ENCODE measurements at places on chromosomes 6 and 20.

DNA sequence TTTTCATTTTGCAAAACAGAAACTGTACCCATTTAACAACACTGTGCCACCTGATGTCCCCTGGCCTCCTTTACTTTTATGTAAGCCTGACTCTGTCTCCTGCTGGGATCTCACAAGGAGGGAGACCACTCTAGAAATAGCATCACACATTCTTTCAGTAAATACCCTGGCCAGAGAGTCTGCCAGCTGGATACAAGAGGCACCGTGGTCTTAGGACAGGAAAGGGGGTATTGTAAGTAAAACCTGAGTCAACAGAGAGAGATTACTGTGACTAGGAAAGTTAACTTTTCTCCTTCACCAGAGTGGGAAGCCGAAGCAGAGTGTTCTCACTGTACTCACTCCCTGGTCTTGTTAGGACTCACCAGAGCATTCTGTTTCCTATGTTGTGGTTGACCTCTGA lies 27.8 kb downstream of the CMTR1 start:
- no peak for DNase-seq

DNA sequence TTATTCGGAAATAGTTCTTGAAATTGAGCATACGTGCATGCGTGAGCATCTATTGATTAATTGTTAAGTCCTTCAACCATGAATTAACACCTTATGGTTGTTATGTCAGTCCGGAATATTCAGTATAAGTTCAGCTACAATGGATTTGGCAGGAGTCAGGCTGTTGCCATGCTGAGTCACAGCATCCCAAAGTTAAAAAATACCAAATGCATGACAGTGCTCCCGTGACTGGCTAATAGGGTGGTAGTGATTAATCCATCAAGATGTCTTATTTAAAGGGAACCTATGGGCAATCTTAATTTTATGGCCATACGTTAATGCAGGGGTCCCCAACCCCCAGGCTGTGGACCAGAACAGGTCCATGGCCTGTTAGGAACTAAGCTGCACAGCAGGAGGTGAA lies 10.5 kb downstream of the RAE1 start:
- no peak for DNase-seq

GRCh38 chr6:170260686-170261085 lies 30.2 kb downstream of the DLL1 start:
- no peak for DNase-seq

DNA sequence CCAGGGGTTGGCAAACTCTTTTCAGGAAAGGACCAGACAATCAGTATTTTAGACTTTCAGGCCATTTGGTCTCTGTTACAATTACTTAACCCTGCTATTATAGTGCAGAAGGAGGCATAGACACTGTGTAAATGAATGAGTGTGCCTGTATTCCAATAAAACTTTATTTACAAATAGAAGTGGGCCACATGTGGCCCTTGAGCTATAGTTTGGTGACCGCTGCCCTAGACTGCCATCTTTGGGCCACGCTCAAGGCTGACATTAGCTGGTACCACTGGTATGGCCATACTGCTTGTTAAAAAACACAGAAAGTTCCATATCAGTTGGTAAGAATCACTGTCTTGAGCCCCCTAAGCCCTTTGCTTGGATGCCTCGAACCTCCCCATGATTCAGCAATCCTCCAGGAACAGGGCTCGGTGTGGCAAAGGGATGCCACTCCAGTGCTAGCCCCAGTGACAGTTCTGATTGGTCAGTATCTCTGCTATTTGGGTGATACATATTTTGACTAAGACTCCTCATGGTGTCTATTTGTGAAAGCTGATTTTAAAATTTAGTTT lies 23.3 kb upstream of the SNRNP48 start:
- no peak for DNase-seq

DNA sequence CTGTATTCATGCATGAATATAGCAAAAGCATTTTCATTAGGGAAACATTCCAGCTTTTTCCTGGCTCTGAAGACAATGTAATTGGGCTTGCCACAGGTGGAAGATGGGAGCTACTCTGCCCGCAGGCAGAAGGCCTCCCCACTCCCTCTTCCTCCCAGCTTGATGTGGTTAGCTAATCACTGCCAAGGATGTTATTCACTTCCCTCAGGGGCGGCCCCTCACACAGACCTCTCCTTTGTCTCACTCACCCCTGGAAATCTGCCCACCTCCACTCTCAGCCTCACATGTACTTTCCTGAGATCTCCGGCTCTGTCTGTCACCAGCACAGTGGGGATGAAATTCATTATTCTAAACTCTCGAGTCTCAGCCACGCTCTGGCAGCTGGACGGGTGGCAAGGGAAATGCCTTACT lies 100.7 kb downstream of the ANKRD60 start:
- no peak for DNase-seq

- no peak for DNase-seq
Measured at GRCh38 chr6:107634324-107635056, 144.6 kb downstream of the SOBP start.

DNA sequence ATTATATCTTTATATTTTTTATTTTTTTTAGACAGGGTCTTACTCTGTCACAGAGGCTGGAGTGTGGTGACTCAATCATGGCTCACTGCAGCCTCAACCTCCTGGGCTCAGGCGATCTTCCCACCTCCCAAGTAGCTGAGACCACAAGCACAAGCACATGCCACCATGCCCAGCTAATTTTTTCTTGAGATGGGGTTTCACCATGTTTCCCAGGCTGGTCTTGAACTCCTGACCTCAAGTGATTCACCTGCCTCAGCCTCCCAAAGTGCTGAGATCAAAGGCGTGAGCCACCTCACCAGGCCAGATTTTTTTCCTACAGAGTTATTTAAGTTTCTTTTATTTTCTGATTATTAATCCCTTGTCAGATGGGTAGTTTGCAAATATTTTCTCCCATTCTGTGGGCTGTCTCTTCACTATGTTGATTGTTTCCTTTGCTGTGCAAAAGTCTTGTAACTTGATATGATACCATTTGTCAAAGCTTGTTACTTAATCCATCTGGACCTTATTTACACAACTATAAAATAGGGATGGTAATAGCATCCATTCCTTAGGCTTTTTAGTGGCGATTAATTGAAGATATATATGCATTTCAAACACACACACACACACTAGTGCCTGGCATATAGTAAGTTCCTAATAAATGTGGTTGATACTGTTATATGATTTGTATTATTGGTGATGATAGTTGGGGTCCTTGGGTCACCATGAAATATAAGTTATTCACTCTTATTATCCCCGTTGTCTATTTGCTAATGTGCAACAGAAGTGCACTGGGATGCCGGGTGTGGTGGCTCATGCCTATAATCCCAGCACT lies 187.1 kb downstream of the BCAS1 start:
- DNase-seq: no peak

DNA sequence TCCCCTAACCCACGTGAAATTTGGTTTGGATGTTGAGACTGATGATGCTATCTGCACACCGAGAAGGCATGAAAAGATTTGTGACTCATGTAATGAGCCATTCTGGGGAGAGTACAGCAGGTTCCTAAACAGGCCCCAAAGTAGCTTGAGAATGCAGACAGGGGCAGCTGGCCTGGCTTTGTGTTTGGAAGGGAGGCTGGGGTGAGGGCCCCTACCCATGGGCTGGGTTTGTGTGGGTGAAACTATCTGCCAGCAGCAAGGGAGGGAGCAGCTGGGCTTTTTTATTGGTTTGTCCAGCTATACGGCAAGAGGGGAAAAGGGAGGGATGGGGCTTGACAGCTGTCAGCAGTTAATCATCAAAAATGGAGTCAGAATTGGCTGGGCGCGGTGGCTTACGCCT lies 87.0 kb upstream of the RNF24 start:
- DNase-seq: no peak

- DNase-seq: no peak
Measured at GRCh38 chr6:19713984-19714383, 123.2 kb upstream of the ID4 start.

DNA sequence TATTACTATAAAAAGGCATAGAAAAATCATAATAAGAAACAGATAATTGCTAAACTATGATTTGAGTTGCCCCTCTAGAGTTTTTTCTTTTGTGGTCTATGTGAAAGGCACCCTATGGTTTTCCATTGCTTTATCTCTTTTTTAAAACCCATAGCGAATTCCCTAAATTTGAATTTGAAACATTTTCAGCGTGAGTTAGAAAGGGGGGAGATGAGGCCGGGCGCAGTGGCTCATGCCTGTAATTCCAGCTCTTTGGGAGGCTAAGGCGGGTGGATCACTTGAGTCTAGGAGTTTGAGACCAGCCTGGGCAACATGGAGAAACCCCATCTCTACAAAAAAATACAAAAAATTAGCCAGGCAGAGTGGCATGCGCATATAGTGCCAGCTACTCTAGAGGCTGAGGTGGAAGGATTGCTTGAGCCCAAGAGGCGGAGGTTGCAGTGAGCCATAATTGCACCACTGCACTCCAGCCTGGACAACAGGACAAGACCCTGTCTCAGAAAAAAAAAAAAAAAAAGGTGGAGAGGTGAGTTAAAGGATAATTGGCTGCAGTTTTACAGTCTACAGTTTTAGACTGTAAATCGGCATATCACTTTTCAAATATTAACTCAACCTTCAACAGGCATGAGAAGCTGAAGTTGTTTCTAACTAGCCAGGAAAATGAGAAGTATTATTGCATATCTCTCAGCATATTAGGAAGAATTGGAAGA lies 46.3 kb downstream of the SHLD1 start:
- DNase-seq: no peak

DNA sequence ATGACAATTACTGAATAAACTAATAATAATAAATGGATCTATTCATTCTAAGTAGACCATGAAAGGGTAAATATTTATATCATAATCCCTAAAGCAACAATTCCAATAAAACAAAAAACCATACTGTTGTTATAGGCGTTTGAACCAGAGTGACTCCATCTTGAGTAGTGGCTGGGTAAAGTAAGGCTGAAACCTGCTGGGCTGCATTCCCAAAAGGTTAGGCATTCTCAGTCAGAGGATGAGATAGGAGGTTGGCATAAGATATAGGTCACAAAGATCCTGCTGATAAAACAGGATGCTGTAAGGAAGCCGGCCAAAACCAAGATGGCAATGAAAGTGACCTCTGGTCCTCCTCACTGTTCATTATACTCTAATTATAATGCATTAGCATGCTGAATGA lies 8.3 kb downstream of the OR2H1 start:
- DNase-seq: no peak

DNA sequence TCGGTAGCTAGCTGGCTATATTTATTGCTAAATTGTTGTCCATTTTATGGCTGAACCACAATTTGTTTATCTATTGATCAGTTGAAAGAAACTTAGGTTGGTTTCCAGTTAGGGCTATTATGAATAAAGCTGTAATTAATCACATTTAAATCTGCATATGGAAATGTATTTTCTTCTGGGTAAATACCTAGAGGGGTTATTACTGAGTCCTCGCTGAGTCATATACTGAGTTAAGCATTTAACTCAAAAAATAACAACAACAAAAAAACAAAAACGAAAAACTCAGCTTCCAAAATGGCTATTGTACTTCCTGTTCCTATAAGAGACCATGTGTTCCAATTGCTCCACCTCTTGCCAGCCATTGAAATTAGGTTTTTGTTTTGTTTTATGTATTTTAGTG lies 258.2 kb downstream of the TBC1D32 start:
- no peak for DNase-seq

GRCh38 chr6:53361549-53362031 lies 12.8 kb upstream of the ELOVL5 start:
- peak; percentile 36 for DNase-seq

- DNase-seq: no peak
Measured at GRCh38 chr6:163063561-163063960, 335.8 kb downstream of the PACRG start.

- DNase-seq: no peak
Measured at GRCh38 chr6:89430201-89430962, 2.6 kb upstream of the ANKRD6 start.

DNA sequence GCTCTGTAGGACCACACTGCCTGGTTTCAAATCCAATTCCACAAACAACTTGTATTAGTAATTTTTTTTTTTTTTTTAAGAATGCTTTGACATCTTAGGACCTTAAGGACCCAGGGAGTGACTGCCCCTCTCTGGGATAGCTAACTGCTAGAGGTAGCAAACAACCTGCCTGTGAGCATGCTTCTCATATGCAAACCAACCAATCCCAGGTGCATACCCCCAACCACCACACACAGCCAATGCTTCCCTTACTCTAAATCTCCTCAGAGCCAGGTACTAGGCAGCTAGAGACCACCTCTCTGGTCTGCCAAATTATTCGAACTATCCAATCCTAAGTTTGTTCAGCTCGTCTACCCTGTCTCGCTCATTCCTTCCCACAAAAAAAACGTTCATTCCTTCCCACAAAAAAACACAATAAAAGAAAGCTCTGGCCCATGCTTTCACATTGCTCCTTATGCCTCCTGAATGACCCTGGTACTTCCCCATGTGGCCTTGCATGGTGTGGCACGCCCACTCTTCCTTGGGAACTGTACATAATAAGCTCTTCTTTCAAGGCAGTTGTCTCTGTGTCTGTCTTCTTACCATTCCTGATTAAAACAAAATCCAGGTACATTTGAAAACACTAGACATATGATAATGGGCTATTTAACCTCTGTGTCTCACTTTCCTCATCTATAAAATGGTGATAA lies 6.4 kb downstream of the SERAC1 start:
- DNase-seq: no peak

DNA sequence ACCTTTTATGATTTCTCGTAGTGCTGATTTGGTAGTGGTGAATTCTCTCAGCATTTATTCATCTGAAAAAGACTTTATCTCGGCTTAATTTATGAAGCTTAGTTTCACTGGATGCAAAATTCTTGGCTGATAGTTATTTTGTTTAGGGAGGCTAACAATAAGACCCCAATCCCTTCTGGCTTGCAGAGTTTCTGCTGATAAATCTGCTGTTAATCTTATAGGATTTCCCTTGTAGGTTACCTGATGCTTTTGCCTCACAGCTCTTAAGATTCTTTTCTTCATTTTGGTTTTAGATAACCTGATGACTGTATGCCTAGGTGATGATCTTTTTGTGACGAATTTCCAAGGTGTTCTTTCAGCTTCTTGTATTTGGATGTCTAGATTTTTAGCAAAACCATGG lies 388.7 kb downstream of the UTRN start:
- DNase-seq: no peak

DNA sequence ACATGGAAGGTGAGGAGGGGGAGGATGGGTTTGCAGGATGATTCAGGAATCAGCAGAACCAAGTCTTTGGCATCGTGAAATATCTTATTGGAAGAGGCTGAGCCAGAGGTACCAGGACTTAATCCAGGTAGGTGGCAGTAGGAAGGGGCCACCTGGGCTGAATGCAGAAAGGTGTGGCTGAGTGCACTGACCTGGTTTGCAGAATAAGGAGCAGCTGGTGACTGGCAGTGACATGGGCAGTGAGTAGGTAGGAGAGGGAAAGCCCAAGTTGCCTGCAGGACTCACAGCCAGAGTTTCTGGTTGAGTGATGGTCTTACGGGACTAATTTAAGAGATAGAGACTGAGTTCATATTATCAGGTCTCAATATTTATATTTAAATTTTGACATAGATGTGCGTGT lies 1.1 kb upstream of the PBOV1 start:
- DNase-seq: no peak

DNA sequence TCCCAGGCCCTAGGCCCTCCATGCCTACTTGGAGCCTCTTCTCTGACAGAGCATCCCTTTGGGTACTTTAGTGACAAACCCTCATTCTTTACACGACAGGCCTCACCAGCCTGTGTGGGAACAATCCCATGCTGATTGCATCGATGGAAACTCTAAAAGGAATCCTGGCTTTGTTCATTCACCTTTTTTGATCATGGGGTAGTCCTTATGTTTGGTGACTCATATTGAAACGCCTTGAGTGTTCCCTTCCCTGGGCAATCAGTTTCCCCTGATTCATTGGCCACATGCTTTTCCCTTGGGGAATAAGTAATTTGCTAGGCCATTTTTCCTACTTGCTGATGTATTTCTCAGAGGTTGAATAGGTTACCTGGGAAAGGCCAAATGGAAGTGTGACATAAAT lies 14.7 kb upstream of the TNFAIP3 start:
- DNase-seq: no peak

- DNase-seq: no peak
Measured at GRCh38 chr6:113767985-113768384, 89.2 kb upstream of the MARCKS start.
